HCT116 (cell line): ENCODE measurements at places on chromosomes 3 and 15. TPM values are rescaled to one million over a fixed set of nuclear protein-coding genes. Genes with fewer than 3 reads are reported as not detected.

ROBO2 gene
- not detected for total RNA-seq

DNA sequence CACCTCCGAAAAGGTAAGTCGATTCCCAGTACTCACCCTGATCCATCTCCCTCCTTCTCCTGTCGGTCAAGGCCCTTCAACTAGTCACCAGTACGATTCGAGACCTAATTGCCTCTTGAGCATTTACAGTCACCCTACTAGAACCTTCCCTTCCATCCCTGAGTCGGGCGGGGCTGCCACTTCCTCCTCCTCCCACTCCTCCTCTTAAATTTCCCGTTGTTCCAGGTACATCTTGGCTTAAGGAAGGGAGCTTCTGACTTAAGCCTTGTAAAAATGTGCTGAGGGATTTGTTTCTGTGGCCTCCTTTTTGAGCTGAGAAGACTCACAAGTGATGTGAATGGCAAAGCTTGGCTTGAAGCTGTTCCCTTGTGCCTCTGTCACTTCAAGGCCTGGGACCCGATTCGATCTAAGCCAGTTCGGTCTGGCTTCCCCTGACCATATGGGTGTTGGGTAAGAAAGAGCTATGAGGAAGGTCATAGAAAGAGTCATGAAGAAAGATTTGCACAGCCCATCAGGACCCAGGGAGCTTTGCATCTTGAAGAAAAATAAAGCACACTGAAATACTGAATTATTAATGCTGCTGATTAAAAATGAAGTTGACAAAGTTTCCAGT lies 28.1 kb downstream of the LCMT2 start:
- peaks cover 3% of the 10 kb centered on the region for H3K4me1 ChIP-seq
- H3K4me3 ChIP-seq: no peak within 1 kb of the TSS
- no peak within 1 kb of the TSS for H3K27ac ChIP-seq
- no peaks in the 10 kb centered on the region for H3K36me3 ChIP-seq

DNA sequence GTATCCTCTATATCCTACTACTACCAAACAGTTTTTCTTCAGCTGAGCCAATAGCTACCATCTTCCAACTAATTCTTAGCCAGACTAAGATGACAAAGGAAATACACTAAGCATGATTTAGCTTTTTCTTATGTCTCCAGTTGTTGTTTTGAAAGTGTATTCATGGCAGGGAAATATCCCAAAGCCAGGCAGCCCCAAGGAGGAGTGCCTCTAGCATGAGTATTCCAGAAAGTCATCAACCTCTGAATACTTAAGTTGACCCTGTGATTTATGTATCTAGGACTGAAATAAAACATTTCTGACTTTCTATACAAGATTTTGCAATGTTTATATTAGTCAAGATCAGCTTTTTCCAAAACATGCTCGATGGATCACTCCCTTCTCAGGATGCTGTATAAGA lies 449.1 kb downstream of the IL5RA start:
- H3K27me3 ChIP-seq: no peaks in the 10 kb centered on the region
- no peaks in the 10 kb centered on the region for H3K4me1 ChIP-seq
- DNase-seq: no peak
- no peaks in the 10 kb centered on the region for H3K36me3 ChIP-seq

GRCh38 chr15:78853500-78853899 lies 19.2 kb upstream of the MORF4L1 start:
- H3K4me1 ChIP-seq: no peaks in the 10 kb centered on the region
- no peak overlapping the region for H3K27ac ChIP-seq
- H3K4me3 ChIP-seq: no peak overlapping the region
- H3K27me3 ChIP-seq: no peaks in the 10 kb centered on the region
- no peaks in the 10 kb centered on the region for H3K36me3 ChIP-seq
